ENCODE measurements at places on chromosomes 3 and 15.

- no peak for DNase-seq
Observed at GRCh38 chr3:16515885-16516420, 2.5 kb upstream of the RFTN1 start.

DNA sequence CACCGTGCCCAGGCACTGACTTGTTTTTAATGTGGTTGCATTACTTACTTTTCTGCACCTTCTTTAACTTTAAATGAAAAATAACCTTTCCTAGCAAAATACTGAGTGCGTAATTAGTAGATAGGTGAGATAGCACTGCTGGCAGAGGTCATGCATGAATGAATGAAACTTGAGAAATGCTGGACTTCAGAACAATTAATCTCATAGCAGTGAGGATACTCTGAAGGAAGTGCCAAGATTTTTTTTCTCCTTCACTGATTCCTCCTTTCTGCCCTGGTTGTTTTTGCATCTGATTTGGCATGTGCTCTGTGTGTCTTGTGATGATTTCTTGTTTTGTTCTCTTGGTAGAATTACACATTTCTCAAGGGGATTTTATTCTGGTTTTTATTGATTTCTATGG lies 378.9 kb downstream of the PTPRG start:
- DNase-seq = no peak

- no peak for DNase-seq
Observed at GRCh38 chr3:126124896-126125295, 41.0 kb upstream of the SLC41A3 start.

- DNase-seq = no peak
Observed at GRCh38 chr3:112629425-112629824, 11.5 kb downstream of the CCDC80 start.

Data from NCI-H1092 treated with DMSO at 0.1 percent for 48 hours (cell line).